T-helper 1 cell (primary cell): ENCODE measurements at places on chromosomes 1 and 21.

GRCh38 chr1:245229051-245229450, 74.3 kb downstream of the KIF26B start:
- DNase-seq, result no peak

DNA sequence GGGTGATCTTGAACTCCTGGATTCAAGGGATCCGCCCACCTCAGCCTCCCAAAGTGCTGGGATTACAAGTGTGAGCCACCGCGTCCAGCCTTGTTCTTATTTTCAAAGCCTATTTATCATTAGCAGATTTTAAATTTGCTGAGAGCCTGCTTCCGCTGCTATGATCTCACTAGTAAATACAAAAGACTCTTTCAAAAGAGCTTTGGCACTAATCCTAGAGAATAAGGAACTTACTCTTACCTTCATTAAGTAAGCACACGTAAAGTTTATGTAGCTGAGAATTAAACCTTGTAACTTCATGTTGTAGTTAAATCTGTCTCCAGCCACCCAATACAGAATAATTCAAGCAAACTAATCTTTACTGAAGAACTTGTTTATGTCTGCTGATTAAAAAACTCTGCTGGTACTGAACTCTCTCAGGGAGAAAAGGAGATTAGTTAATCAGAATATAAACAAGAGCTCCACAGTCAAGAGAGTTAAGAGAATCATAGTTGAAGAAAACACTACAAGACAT, 72.3 kb downstream of the RUSC1 start:
- DNase-seq, result no peak

GRCh38 chr1:212475151-212475550, 42.4 kb downstream of the NENF start:
- no peak for DNase-seq

DNA sequence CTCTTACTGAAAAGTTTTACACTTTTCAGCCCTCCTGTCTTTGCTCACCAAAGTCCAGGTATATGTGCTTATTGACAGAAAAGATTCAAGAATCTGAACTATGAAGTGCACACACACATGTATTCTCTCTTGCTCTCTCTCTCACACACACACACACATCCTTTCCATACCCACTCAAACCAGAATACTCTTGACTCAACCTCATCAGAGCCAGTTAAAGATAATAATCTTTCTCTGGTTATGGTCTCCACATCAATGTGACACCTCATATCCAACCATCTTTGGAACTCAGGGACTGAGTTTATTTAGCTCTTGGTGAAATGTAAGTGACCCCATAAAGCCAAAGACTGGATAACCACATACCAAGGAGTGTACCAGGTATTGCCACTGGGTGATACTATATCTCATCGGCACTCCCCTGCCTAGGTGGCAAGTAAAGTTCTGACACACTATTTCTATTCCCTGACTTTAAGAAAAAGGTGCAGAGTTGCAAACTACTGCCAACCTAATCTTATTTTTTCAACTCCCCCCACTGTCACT, 24.9 kb upstream of the RGS8 start:
- no peak for DNase-seq

GRCh38 chr1:65255035-65255655, 54.2 kb upstream of the DNAJC6 start:
- no peak for DNase-seq

GRCh38 chr1:101039245-101039644, 13.7 kb upstream of the DPH5 start:
- no peak for DNase-seq

DNA sequence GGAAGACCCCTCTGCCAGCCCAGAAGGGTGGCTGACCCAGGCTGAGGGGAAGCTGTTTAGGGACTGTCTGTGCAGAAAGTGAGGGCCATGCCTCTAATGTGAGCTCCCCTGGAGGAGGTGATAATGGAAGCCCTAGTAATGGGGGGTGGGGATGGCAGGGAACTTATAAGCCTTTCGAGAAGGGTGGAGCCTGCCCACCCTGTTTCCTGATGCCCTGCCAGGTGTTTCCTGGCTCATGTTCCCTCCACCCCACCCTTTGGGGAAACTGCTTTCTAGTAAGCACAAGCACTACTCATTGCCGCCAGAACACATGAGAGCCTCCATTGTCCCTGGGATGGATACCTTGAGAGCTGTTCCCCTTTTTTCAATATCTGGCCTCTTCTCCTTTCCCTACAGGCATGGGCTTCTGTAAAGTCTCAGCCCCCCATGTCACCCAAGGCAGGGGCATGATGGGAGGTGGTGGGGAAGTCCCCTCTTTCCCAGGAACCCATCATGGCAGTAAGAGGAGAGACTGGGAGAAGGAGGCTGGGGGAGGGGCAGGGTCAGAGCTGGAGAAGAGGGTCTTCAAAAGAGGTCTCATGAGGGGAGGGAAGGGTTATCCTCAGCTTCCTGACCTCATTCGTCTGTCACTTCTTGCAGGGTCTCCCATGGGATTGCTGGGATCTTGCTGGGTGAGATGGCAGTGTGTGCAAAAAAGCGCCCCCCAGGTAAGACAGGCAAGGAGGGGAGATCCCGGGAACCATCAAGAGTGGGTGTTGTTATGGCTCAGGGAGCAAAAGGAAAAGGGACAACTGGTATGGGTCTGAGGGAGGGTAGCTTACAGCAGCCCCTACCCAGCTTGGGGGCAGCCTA, 2.4 kb downstream of the ATP8B2 start:
- peak; percentile 33 for DNase-seq

DNA sequence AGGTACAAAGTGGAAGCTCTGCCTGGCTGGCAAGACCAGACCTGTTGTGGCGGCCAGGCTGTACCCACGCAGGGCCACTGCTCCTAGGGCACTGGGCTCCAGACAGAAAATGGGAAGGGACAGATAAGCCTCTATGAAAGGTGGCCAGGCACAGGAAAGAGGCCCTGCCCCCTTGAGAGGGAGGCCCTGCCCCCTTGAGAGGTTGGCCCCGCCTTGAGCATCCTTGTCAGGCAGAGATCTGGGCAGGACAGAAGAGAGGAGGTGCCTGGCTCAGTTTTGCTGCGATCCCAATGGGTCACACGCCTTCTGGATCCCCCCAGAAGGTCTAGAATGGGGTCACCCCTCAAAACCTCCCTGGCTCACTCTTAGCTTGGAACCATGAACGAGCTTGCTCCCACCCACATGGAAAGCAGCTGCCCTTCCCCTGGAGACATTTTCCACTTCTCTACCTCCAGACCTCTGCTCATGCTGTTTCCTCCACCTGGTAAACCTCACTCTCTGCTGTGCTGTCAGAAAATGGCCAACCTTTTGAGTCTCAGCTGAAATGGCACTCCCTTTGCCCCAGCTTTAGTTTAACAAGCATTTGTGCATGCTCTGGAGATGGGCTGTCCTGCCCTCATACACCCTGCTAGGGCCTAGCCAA, 17.5 kb upstream of the ECE1 start:
- DNase-seq, result no peak

DNA sequence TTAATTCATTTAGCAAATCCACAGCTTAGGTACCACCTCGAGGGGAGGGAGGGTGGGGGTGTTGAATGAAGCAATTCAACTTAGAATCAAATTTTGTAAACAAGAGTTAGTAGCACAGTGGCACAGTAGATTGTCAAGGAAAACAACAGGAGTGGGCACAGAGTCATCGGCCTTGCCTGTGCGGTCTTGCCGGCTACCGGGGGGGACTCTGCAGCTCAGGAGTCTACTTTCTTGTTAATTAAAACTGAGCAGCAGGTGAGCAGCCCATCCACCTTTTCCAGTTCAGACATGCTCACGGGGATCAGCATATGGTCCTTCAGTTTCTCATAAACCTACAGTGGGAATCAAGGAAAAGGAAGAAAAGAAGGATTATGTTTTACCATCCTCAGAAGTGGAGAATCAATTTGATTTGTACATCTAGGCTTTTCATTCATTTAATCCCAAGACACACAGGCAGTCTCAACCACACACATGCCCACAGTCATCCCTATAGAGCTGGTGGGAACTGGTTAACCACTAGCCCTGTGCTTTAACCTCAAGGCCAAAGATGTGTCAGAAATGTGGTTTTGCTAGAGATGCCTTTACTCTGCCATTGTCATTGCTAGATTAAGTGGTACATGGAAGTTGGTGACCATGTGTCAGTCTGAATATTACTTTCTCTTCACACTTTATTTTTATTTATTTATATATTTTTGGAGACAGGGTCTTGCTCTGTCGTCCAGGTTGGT, 45.0 kb upstream of the BCL10 start:
- no peak for DNase-seq

DNA sequence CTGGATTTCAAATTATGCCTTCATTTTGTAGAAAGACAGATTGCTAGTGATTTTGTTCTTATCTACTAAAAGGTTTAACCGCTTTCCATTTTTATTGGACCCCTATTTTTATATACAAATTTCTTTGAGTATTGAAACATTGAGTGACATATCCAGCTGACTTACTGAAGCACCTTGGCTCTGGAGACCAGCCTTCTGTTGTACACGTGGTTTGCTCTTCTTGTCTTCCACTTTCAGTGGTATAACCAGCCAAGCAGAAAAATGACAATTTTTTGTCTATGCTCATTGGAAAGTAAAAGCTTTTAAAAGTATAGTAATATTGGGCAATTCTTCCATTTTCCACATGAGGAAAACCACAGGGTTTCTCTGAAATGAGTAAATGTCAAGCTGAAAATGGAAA, 4.4 kb downstream of the F13B start:
- no peak for DNase-seq

GRCh38 chr1:108505763-108506070, 54.2 kb upstream of the EEIG2 start:
- no peak for DNase-seq

- DNase-seq, result no peak
Measured at GRCh38 chr1:4366091-4366490, 288.3 kb upstream of the AJAP1 start.

DNA sequence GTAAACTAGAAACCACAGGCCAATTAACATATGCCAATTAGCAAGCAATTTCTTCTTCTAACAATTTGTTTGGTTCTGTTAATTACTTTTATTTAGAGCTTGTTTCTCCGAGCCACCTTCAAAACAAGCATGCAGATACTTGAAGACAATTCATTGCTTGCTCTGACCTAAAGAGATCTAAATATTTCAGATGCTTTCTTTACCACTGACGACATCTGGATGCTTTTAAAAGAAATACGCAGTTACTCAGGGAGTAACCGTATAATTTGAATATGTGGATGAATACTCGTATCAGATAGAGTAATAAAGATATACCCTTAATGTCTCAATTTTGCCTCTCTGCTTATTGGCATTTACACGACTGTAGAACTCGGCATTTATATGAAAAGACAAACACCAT, 390.0 kb downstream of the DISC1 start:
- DNase-seq, result no peak

GRCh38 chr1:72037745-72038343, 244.5 kb downstream of the NEGR1 start:
- DNase-seq, result peak; percentile 0

DNA sequence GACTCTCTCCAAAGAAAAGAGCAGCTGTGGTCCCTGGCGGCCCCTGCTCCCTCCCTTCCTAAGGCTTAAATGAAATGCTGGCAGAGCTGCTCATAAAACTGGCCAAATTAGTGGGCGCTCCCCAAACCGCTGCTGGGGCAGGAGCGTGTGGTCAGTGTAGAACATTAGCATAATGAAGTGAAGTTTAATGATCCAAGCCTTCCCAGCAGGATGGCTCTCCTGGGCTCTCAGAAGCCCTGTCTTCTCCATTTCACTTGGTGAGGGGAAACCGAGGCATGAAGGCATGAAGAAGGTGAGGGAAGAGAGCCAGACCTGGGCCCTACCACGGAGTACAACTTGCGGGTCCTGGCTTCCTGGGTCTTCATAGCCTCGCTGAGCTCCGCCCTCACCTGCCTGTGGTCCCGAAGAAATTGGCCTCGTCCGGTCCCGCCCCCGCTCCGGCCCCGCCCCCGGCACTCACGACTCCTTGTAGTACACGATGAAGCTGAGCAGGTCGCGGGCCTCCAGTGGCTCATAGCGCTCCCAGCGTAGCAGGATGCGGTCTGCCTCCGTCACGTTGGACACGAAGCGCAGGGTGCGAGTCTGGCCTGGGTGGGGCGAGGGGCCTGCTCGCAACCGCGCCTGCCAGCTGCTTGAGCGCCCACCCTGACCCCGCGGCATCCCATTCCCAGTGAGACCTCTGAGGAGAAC, 10.3 kb downstream of the INSRR start:
- peak; percentile 60 for DNase-seq

- DNase-seq, result no peak
Measured at GRCh38 chr1:220382994-220383393, 110.7 kb upstream of the RAB3GAP2 start.

DNA sequence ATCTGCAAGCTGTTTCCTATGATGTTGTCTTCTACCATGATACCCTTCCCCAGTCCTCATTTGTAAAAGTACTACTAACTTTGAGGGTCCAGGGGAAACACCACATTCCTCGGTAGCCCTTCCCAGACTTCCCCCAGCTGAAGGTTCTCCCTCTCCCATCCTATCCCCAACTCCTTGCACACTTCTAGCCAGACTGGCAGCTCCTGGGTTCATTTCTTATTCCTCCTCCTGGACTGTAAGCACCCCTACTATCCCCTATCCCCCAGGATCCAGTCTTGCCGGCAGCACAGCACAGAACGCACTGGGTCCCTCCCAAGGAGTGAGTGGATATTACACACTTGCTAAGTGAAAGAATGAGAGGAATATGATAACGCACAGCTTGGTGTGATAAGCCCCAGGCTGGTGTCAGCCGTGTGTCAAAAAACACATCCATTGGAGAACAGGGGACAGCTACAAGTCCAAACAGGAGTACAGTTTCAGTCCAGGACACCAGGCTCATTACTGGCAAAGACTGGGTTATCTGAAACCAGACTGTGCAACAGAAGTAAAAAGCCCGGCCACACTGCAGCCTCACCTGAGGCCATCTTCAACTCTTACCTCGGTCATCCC, 100.2 kb downstream of the SSBP3 start:
- no peak for DNase-seq
